ENCODE measurements at places on chromosomes 12 and 14. TPM values are rescaled to one million over a fixed set of nuclear protein-coding genes. Genes with fewer than 3 reads are reported as not detected.
A peak's percentile ranks its signal among the peaks of the same experiment; 100 is the strongest.

DNA sequence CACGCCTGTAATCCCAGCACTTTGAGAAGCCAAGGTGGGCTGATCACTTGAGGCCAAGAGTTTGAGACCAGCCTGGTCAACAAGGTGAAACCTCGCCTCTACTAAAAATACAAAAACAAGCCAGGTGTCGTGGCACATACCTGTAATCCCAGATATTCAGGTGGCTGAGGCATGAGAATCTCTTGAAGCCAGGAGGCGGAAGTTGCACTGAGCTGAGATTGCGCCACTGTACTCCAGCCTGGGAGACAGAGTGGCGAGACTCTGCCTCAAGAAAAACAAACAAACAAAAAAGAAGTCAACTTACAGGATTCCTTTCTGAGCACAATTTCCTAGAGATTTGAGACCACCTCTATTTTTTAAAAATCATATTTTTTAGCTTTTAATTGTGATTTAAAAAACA, 45.3 kb downstream of the DGLUCY start:
- no peak overlapping the region for H3K4me3 ChIP-seq
- no peak for DNase-seq
- peaks cover 75% of the 10 kb centered on the region for H3K36me3 ChIP-seq
- H3K27ac ChIP-seq = peak overlapping the region; percentile 47
- H3K4me1 ChIP-seq = no peaks in the 10 kb centered on the region
- no peaks in the 10 kb centered on the region for H3K27me3 ChIP-seq

DNA sequence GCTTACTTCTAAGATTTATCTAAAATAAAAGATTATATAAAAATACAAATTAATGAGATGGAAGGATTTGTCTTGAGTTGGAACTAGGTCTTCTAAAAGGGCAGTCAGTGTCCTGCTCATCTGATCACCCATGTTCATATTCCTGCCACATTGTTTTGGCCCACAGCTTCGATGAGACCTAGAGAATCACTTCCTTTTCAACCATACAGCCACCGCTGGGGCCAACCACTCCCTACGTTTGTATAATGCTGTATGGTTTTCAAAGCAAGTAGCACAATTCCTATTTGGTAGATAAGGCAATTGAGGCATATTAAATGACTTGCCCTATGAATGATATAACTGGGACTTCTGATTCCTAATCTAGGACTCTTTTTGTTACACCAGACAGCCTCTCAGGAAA, 249.4 kb downstream of the ZFP36L1 start:
- no peaks in the 10 kb centered on the region for H3K27me3 ChIP-seq
- H3K36me3 ChIP-seq = no peaks in the 10 kb centered on the region
- peak overlapping the region; percentile 11 for H3K27ac ChIP-seq
- H3K4me3 ChIP-seq = no peak overlapping the region
- DNase-seq = no peak
- peaks cover 44% of the 10 kb centered on the region for H3K4me1 ChIP-seq

GRCh38 chr12:57213763-57214397, 2.7 kb upstream of the NXPH4 start:
- H3K27ac ChIP-seq = no peak overlapping the region
- H3K27me3 ChIP-seq = peaks cover 38% of the 10 kb centered on the region
- H3K4me3 ChIP-seq = no peak overlapping the region
- no peak for DNase-seq
- peaks cover 60% of the 10 kb centered on the region for H3K4me1 ChIP-seq
- peaks cover 6% of the 10 kb centered on the region for H3K36me3 ChIP-seq

DNA sequence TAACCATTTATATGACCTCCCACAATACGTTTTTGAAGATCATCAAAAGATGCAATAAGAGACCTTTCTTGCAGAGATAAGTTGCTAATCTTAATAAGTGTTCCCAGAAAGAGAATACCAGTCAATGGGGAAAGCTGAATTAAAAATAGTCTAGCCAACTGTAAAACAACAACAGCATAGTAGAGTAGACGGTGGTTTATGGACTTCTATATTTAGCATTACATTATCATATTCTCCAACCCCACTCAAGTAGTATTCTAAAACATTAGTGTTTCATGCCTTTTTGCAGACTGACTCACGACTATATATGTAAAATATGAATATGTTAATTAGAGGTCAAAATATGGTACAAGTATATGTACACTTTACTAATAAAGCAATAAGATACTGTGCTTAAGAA, 218.9 kb downstream of the MED13L start:
- H3K27ac ChIP-seq = no peak overlapping the region
- no peak overlapping the region for H3K4me3 ChIP-seq
- peaks cover 2% of the 10 kb centered on the region for H3K4me1 ChIP-seq
- no peaks in the 10 kb centered on the region for H3K36me3 ChIP-seq
- H3K27me3 ChIP-seq = no peaks in the 10 kb centered on the region

DNA sequence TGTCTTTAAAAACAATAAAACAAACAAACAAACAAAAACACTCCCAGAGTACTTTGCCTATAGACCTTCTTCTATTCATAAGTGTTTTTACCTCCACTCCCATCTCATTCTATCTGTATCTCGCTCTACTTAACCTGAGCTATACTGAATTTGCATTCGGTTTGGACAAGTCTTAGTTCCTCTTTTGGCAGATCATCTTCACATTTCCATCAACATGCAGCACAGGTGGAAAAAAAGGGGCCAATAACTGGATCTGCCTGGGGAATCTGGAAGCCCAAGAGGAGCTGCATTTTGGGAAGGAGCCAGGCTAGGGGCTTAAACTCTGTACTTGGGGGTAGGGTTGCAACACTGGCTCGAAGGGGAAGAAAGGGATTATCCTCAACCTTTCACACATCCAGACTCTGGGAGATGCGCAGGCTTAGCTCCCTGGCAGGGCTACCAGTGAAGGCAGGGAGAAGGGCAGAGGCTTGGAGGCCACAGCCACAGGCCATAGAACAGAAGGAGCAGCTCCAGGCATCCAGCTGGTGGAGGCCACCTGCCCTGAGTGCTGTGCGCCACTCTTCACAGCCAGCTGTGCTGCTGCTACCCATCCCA, 4.1 kb downstream of the NINJ2 start:
- no peaks in the 10 kb centered on the region for H3K36me3 ChIP-seq
- no peak for DNase-seq
- H3K4me3 ChIP-seq = no peak overlapping the region
- peaks cover 16% of the 10 kb centered on the region for H3K4me1 ChIP-seq

GRCh38 chr14:99524091-99524661, 43.0 kb downstream of the CCNK start:
- no peak overlapping the region for H3K4me3 ChIP-seq
- H3K27ac ChIP-seq = peak overlapping the region; percentile 74
- peaks cover 54% of the 10 kb centered on the region for H3K4me1 ChIP-seq
- peak; percentile 52 for DNase-seq
- no peaks in the 10 kb centered on the region for H3K36me3 ChIP-seq

DNA sequence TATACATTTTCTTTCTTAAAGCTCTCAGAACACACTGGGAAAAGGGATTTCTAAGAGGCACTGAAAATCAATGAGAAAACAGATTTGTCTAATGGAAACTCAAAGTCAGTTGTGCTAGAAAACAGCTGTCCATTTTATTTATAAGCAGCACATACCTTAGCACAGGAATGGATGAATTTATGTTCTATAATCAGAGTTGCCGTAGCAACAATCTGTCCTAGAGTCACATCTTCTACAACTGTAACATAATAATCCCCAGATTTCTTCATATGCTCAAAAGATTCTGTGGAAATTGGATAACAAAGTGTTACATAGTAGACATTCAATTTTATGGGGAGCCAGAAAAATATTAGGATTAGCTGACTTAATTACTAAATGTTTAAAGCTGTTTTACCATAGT, 9.8 kb downstream of the GNPNAT1 start:
- no peak overlapping the region for H3K27ac ChIP-seq
- no peaks in the 10 kb centered on the region for H3K36me3 ChIP-seq
- no peaks in the 10 kb centered on the region for H3K27me3 ChIP-seq
- no peaks in the 10 kb centered on the region for H3K4me1 ChIP-seq

The NUDT4 gene
- 608 TPM for total RNA-seq

The DDN gene
- 1.4 TPM for total RNA-seq

The ZDHHC17 gene
- 17.4 TPM for total RNA-seq
